Stimulated activated CD4-positive, alpha-beta T cell treated with anti-CD3 and anti-CD28 coated beads, TNF-alpha, amount 100 ng/mL, for 1 hour (primary cell): ENCODE measurements at places on chromosomes 3 and 15.

DNA sequence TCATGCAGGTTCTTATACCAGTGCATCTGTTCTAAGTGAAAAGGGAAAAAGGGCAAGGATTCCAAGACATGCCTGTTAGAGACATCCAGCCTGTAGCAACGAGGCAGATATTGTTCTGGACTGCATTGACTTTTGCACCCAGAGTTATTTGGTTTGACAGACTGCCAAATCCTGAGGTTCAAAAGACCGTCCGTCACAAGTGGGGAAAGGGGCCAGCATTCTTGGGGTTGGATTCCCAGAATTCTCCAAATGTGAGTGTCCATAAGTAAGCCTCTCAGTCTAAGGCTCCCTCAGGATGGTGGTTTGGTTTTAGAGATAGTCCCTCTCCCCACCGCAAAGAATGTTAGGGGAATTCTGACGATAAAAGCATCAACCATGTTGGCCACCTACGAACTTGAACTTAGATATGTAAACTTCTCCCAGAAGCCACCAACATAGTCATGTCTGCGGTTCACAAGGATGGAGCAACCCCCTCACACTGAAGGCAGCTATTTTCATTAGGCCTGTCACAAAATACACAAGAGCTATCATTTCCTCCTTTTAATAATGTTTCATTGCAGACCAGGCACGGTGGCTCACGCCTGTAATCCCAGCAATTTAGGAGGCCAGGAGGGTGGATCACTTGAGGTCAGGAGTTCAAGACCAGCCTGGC is 13.6 kb upstream of the LACTB start:
- no peak for DNase-seq

DNA sequence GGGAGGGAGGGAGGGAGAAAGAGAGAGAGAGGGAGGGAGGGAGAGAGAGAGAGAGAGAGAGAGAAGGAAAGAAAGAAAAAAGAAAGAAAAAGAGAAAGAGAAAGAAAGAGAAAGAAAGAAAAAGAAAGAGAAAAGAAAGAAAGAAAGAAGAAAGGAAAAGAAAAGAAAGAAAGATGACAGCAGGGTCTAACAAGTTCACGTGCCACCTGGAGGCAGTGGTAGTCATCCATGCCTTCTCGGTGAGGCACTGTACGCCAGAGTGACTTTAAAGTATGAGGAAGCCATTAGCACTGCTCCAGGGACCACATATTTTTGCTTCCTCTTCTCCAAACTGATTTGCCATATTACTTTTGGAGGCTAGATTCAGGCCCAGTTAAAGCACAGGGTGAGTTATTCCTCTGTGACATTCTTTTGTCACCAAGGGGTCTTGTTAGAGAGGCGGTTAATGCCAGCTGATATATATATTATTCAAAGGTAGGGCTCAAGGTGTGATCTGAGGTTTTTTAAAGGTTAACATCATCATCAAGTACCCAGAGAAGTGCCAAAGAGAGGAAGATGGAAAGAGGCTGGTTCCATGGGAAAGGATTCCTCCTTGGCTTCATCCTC is at the start of gene HTR3D:
HTR3D (plus strand) TSS at position 556 of the 606 bp plus-strand sequence; CDS start at position 556, 0 bp downstream.
- DNase-seq: no peak

GRCh38 chr3:129614927-129615363 is 8.5 kb upstream of the PLXND1 start:
- no peak for DNase-seq

DNA sequence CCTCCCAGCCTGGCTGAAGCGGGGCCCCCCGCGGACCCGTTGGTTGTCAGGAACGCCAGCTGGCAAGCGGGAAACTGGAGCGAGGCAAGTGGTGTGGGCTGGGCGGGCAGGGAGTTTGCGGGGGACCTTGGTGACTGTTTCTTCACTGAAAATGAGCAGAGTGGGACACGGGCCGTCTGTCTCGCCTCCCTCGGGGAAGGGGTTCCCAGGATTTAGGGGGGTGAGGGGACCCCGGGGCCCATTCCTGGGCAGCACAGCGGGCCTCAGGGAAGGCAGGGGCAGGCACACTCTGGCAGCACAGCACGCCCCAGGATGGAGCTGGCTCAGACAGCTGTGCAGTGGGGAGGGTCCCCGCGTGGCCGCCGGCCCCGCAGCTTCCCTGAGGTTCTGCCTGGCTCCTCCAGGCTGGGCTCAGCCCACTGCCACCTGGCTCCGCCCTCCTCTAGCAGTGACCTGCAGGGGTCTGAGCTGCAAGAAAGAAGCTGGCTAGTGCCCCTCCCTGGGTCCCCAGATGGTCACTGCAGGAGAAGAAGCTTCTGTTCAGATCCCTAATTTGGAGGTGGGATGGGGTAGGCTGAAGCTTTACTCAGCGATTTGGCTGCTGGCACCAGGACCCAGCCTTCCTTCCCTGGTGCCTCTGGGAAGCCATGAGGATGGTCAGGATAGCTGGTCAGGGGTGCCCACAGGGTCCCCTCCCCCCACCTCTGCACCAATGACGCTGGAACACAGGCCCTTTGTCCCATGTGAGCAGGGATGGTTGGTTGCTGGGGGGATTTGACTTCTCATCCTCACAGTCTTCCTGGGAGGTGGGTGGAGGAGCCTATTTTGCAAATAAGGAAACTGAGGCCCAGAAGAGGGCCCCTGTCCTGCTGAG is 90.4 kb downstream of the TBC1D2B start:
- no peak for DNase-seq

- DNase-seq: no peak
Measured at GRCh38 chr3:78668302-78668701, 1099.5 kb downstream of the ROBO1 start.

GRCh38 chr15:77457905-77458265 is 37.2 kb downstream of the HMG20A start:
- DNase-seq: no peak

DNA sequence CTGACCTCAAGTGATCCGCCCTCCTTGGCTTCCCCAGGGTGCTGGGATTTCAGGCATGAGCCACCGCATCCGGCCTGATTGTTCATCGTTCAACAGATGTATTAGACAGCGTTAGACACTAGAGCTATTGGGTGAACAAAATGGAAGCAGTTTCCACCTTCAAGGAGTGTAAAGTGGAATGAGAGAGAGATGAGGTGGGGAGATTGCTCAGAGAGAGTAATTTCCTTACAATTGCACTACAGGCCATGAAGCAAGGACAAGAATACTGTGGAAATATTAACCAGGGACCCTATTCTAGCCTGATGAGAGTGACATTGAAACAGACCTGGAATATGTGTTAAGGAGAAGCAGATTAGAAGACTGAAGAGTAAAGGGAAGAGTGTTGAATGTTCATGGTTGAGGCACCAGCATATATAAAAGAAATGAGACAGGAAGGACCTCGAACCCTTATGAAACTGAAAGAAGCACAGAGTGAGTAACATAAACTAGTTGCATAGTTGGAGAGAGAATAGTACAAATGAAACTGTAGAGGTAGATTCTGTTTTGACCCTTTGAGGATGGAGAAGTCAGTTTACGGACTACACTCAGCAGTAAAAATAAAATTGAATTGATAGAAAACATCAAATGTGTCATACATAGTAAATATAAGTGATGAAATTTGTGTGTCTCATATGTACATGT is 7.2 kb downstream of the RTF1 start:
- DNase-seq: no peak

- DNase-seq: no peak
Measured at GRCh38 chr3:14274999-14275961, 96.7 kb downstream of the LSM3 start.
